ENCODE measurements at places on chromosomes 6 and 20.

GRCh38 chr20:8903655-8904605 is 165.0 kb upstream of the PLCB4 start:
- DNase-seq = no peak

DNA sequence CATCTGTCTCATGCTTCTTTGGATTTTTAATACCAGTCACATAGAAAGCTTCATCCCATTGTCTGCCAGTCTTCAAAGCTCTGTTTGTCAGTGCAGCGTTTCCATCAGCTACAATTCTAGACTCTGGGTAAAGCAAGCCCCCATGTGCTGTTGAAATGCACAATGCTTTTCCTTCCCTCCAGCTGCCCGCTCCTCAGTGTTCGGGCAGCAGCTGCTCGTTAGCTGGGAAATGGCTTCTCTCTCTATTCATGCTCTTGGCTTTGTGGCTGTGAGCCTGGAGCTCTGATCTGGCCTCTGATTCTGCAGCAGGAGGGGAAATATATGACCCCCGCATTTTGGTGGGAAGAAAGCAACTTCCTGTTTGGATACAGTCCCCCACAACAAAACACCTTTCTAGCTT is 213.0 kb upstream of the CDYL start:
- DNase-seq = no peak

DNA sequence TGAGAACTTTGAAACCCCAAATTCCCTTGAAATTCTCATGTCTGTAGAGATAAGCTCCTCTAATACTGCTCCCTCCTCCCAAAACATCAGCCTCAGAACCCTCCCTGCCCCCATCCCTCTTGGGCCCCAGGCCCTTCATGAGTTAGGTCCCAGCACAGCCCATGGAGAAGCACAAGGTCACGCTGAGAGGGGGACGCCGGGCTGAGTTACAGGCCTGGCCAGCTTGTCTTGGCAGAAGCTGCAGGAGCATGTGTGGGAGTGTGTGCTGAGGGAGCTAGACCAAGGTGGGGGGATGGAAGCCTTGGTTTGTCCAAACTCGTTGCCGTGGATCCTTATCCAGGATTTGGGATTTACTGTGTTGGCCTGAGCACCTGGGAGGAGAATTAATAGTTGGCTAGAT is 8.5 kb upstream of the PTCRA start:
- DNase-seq = no peak

DNA sequence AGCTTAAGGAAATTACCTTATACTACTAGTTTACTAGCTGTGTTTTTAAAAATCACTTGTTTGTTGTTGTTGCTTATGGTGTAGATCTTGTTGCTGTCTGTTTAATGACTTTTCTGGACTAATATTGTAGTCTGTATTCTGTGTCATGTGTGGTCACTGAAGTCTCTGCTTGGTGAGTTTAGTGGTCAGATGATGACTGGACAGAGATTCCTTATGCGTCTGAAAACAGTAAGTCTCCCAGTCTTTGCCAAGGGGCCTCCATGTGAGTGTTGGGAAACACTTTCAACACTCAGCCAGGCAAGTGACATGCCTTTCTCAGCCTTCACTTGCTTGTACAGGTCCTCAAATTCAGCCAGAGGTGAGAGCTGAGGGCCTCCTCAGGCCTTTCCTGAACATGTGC is 256.9 kb upstream of the RNF24 start:
- DNase-seq = no peak

GRCh38 chr6:161498359-161498758 is 224.5 kb upstream of the AGPAT4 start:
- no peak for DNase-seq

DNA sequence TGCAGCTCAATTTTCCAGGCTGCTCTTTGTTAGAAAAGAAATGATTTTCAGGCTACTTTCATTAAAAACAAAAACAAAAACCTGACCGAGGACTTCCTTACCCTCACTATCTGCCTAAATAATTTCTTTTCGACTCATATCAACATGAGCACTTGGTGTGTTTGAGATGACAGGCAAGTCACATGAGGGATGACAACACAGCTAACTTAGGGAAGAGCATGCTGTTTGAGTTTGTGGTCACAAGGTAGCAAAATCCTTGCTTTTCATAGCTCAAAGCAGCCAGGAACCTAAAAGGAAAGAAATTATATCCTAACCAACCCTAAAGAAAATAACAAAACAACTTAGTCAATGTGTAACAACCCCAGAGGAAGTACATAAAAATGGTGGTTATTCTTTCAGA is 459.5 kb downstream of the KIF16B start:
- DNase-seq = no peak

- no peak for DNase-seq
Observed at GRCh38 chr6:98574984-98575383, 259.4 kb upstream of the POU3F2 start.

DNA sequence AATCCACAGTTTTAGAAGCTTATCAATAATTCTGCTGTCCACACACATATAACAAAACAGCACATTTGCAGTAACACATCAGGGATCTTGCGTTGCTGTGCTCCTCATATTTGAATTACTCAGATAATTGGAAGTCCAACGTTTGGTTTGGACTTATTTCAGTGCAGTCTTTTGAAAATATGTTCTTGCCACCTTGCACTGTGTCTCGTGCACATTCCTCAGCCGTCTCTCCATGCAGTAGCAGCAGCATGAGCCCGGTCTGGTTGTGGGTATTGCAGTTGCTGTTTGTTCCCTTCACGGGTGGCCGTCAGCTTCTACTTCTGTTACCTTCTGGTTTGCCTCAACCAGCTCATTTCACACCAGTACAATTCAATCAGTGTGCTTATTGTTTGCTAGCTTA is 215.5 kb downstream of the SLC24A3 start:
- DNase-seq = no peak

- DNase-seq = no peak
Observed at GRCh38 chr6:71198908-71199307, 89.7 kb upstream of the OGFRL1 start.

DNA sequence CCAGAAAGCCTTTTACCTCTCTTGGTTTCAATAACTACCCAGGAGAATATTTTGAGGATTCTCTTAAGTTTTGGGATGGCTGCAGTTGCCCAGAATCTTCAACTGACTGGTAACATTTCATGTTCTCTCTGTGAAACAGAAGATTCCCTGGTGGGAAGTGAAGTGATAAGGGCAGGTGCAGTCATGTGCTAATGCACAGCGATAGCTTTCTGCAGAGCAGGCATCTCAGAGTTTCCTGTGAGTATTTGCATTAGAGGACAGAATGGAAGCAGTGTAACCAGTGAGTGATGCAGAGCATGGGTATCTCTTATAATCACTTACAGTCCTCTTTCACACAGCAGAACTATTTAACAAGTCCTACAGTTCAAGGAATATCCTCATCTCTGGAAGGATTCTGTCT is 76.1 kb downstream of the HCRTR2 start:
- DNase-seq = no peak

GRCh38 chr6:83976037-83976755 is 57.4 kb upstream of the MRAP2 start:
- no peak for DNase-seq

GRCh38 chr6:17923401-17923863 is 64.0 kb downstream of the KIF13A start:
- DNase-seq = no peak

- no peak for DNase-seq
Observed at GRCh38 chr6:80005406-80005805, 957 bp downstream of the TTK start.

DNA sequence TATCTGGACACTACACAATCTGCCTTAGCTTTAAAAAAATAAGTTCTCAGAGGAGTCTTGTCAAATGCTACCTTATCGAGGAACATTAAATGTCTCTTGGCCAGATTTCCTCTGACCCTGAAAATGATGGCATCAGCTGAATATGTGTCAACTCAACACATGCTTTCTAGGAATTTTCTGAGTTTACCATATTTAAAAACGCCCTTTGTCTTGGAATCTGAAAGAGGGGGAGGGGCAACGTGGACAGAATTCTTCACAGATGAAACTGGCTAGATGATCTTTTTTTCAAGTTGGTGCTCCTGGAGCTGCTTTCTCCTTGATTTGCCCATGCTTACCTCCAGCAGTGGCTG is 5.1 kb downstream of the SOX4 start:
- no peak for DNase-seq

- no peak for DNase-seq
Observed at GRCh38 chr6:79225717-79226599, 8.5 kb downstream of the HMGN3 start.

DNA sequence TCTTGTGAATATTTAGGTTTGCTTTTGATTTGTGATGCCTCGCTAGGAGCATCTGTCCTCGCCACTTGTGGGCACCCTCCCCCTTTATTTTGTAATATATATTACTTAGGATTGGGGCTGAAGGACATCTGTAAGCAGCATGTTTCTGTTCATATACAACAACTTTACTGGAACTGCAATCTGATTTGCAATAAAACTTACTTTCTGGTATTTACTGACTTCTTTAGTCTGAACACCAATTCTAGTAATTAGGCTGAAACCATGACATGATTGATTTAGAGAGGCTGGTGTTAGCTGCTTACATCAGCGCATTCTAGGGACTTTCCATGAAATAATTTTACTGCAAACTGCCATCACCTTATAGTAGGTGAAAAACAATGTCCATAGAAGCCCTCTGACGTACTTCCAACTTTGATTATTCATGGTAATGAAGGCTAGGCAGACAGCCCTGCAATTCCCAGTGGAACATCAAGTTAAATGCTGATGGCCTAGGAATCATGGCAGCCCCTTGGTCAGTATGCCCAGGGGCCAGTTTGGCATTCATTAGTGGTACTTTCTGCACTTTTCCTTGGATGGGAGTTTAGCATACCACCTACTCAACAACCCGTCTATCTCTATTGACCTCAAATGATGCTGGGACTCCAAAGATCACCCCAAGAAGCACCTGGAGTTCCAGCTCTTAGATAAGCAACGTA is 132.9 kb upstream of the MCHR2 start:
- no peak for DNase-seq

- DNase-seq = no peak
Observed at GRCh38 chr6:57305107-57305506, 12.3 kb upstream of the PRIM2 start.

DNA sequence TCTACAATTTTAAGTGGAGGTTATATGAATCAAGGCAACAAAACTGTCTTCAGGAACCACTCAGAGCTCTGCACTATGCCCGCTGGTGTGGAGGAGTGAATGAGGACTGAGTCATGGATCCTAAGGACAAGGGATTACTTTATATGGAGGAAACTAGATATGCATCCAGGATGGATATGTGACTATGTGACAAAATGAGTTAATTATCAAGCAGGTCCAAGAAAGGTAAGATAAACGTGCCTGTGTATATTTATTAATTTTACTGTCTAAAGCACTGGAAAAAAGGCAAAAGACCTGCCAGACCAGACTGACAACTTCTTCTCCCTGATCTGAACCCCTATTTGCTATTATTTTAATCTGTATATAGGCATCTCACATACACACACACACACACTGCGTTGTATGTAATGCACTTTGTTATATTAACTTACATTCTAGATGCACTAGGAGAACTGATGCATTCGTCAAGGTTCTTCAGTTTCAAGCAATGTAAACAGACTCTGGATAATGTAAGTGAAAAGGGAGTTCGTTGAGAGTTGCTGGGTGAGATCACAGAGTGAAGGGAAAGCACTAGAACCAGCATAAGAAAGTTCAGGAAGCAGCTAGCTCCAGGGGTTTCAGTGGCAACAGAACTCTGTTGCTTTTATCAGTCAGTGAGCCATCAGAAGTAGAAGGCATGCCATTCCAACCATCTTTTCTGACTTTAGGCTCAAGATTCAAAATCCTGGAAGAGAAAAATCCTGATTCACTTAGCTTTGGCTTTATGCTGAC is 26.4 kb upstream of the ADGRG6 start:
- DNase-seq = no peak

DNA sequence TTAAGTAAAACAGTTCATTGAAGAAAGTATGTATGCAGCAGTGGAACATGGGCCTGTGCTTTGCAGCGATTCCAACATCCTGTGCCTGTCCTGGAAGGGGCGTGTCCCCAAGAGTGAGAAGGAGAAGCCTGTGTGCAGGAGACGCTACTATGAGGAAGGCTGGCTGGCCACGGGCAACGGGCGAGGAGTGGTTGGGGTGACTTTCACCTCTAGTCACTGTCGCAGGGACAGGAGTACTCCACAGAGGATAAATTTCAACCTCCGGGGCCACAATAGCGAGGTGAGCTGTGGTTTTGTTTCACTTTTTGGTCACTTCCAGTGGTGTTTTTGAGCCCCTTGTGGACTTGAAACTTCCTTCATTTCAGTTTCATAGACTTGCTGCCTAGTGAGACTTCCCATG is 1.7 kb downstream of the TULP4 start:
- no peak for DNase-seq

GRCh38 chr20:49501917-49502316 is 19.4 kb upstream of the KCNB1 start:
- no peak for DNase-seq

GRCh38 chr6:112383191-112383590 is 36.1 kb downstream of the RFPL4B start:
- DNase-seq = no peak

- no peak for DNase-seq
Observed at GRCh38 chr6:4853349-4853748, 77.1 kb downstream of the CDYL start.

DNA sequence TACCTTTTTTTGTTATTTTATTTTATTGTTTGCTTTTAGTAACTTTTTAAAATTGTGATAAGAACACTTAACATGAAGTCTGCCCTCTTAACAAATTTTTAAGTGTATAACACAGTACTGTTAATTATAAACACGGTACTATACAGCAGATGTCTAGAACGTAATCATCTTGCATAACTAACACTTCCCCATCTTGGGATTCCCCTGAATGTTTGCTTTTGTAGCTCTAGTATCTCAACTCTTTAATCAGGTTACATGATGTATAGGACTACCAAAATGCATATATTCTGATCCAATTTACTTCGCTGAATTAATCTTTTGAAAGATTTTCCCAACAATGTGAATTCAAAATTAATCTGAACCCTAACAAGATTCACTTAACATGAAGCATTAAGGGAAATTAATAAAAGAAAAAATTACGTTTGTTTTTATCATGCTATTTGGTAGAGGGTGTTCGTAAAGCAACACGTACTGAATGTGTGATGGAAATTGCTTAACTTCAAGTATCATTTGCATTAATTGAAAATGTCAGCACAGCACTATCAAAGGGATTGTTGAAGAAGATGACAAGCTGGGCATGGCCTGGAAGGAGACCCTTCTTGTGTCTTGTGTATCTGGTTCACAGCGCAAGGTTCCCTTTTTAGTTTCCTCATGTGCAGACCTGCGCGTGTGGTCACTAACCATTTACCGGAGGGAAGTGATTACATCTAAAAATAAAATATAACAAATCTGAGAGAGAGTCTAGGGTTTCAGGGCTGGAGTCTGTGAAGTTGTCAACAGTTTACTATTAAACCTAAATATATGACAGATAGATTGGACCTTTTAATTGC is 15.2 kb downstream of the COL19A1 start:
- DNase-seq = no peak

- no peak for DNase-seq
Observed at GRCh38 chr6:166776571-166776970, 149.5 kb upstream of the RPS6KA2 start.

- no peak for DNase-seq
Observed at GRCh38 chr6:112041535-112041934, 12.4 kb upstream of the CCN6 start.

All from T-helper 17 cell (primary cell).